Stimulated activated CD4-positive, alpha-beta T cell treated with anti-CD3 and anti-CD28 coated beads, Interleukin-2, amount 100 ng/mL, for 48 hours (primary cell): ENCODE measurements at places on chromosomes 2 and 18.

DNA sequence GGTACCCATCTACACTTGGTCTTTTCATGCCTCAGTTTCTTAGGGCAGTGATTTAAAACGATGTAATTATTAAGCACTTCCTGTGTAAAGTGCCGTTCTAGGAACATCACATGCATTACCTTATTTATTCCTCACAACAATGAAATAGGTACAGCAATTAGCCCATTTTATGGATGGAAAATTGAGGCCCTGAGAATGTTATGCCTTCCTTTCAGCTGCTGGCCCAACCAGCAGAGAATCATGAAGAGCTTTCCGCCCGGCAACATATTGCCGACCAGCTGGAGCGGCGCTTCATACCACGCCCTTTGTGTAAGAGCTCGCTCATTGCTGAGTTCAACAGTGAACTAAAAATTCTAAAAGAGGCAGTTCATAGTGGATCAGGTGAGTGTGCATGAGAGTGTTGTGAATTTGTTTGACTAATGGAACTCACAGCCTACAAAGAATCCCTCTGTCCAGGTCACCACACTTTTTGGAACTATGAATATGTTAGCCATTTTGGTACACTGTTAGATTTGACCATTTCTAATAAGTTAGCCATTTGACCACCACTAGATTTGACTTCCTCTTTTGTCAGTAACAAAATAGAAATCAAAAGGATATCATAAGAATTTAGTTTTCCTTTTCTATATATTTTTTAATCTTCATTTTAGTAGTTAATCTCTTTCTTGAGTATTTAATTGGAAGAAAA lies 25.6 kb upstream of the RPE start:
- DNase-seq: no peak

DNA sequence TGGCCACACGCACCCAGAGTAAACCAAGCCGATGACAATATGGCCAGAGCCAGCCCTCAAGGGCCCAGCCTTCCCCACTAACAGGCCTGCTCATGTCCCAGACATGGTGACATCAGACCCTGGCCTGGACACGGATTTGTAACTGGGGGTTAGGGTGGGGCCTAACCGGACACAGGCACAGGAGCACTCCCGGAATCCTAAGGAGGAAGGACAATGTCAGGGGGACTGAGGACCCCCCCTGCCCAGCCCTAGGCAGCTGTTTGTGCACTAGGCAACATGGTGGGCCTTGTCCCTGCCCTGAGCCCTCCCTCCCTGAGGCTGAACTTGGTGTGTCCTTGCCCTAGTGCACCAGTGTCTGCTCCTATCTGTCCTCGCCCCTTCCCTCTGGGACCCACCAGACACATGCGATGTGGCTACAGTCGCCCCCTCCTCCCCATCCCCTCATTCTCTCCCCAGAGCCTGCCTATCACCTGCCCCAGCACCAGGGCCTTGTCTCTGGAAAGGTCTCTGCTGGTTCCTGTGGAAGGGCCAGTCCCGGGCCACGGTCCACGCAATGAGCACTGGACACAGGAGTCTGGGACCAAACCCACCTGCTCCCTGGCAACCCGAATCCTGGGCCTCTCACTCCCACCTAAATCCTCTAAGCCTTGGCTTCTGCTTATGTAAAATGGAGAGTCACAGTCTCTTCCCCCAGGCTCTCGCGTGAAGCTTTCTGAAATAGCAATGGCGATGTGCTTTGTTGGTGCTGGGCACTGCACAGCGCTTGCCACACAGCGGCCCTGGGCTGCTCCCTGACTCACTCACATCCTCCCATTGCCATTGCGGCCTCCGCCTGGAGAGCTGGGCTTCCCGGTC lies 76.5 kb upstream of the RAB6C start:
- DNase-seq: no peak

DNA sequence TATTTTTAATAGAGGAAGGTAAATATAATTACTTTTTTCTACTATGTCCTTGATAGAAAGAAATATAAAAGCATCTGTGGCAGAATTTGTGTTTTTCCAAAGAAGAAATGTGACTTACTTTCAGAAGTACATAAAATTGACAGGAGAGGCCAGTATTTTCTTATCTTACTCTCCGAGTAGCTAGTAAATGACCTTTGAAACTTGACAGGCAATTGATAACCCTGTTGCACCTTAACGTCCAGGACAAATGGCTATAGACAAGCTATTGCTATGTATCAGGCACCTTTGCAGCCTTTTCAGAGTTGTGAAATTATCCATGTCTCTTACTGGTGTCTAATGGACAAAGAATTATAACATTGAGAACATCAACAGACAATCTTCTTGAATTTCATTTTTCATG lies 63.0 kb upstream of the TNFRSF11A start:
- no peak for DNase-seq

DNA sequence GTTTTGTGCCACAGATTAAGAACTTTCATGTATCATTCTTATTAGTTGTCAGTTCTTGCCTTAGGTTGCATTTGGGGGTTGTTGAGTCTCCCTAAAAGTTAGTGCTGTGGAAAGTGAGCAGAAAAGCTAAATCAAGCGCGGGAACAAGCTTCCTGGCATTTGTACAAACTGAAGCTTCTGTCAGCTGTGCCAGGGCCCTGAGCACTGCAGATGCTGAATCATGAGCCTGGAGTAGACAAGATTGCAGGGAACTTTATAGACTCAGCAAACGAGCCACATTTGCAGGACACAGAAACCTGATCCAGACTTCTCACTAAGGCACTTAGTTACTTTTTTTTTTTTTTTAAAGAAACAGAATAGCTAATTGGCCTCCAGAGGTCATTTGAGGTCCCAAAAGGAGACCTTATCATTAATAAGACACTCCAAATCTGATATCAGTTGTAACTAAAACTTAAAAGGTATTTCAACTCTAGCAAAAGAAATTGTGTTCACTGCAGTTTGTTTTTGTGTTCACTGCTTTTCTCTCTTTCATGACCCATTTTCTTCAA lies 88.7 kb downstream of the ADAM23 start:
- DNase-seq: no peak

- no peak for DNase-seq
Observed at GRCh38 chr18:48893061-48893607, 57.6 kb downstream of the SMAD7 start.

GRCh38 chr2:105401867-105402266 lies 3.0 kb upstream of the FHL2 start:
- no peak for DNase-seq

DNA sequence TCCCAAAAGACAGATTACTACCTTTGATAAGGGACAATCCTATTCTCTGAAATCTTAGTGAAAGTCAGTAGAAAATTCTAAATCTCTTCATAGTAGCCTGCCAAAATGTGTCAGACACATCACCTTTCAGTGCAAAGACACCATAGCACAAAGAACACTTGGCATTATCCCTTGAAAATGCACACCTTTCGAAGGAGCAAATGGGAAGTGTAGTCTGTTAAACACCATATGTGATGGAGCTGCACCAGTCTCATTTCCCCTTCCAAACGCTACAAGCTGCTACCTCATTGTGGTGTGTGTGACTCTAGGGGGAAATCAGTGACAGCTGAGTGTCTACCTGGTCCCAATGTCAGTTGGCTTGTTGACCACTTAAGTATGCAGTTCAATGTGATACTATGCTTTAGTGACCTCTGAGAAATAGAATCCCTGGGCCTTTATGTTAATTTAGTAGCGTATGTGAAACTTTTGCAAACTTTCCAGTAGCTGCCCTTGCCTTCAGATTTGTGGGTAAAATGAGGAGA lies 551.7 kb downstream of the ARHGAP15 start:
- no peak for DNase-seq

GRCh38 chr2:216936954-216937357 lies 77.1 kb upstream of the TNP1 start:
- DNase-seq: no peak

DNA sequence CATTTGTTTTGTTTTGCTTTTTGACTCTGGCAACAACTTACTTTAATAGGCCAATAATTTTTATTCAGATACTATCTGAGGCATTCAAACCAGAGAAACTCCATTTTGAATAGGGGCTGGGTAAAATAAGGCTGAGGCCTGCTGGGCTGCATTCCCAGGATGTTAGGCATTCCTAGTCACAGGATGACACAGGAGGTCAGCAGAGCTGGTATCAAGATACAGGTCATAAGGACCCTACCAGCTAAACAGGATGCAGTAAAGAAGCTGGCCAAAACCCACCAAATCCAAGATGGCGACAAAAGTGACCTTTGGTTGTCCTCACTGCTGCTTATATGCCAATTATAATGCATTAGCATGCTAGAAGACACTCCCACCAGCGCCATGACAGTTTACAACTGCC lies 102.2 kb upstream of the XPO1 start:
- DNase-seq: no peak

- no peak for DNase-seq
Observed at GRCh38 chr2:172554352-172555271, 1.3 kb upstream of the PDK1 start.

- DNase-seq: no peak
Observed at GRCh38 chr2:84899304-84900204, 5.9 kb upstream of the TMSB10 start.

DNA sequence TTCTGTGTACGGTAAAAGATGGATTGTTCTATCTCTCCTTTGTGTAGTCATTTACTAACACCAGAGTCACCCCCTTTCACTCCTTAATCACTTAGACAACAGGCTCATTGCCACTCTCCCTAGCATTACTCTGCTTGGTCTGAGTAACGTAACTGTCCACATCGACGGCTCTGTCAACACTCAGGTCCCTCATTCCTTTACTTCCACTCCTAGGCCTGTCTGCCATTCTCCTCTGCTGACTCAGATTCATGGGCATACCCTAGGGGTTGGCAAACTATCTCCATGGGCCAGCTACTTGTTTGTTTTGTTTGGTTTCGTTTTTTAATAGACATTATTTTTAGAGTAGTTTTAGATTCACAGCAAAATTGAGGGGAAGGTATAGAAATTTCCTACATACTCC lies 243.9 kb downstream of the NR4A2 start:
- no peak for DNase-seq

DNA sequence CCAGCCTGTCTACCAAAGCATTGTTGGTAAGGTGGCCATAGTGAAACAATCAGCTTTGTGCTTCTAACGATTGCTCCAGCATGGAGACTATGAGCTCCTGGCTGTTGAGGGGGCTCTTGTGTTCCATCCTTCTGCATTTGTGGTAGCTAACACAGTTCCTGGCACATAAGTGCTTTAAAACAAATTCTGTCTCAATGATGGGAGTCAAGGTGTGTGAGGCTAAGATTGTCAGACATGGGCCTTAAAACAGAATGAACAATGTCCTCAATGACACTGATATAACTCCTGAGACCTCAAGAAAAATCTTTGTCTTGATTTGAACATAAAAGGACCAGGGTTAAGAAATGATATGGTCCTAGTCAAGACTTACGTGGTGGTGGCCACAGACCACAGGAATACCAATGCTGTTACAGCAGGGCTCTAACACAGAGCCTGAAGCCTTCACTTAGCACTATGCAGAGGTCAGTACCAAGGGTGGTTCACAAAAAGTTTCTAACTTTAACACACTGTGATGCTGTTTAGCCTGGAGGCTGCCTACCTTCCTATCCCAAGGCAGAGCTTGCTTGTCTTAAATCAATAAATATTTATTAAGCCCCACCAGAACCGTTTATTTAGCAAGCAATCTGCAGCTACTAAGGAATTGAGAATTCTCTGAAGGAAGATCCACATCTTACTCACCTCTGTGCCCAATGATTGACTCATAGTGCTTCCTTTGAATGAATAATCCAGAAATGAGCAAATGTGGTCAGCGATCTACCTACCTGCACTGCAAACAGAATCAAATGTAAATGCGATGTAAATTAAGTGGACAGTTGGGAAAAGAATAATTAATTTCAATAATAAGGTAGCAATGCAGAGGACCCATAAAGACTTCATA lies 35.1 kb downstream of the EVA1A start:
- DNase-seq: no peak

GRCh38 chr2:212665948-212666347 lies 127.3 kb upstream of the ERBB4 start:
- no peak for DNase-seq

- DNase-seq: no peak
Observed at GRCh38 chr2:14422426-14422825, 210.1 kb upstream of the LRATD1 start.

DNA sequence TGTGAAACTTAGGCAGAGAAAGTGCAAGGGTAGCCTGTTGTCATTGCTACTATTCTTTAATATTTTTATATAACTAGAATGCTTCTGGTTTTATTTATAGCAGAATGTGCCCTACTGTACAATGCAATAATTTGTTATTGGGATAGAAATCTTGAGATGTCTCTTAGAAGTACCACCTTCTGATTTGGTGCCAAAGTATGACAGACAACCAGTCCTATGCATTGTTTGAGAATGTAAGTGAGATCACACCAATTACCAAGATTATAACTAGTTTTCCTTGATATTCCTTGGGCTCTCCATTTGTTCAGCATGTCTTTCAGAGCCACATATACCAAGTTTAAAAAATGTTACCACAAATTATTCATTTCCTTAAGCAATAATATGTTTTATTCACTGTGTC lies 399.7 kb downstream of the CPS1 start:
- DNase-seq: no peak

DNA sequence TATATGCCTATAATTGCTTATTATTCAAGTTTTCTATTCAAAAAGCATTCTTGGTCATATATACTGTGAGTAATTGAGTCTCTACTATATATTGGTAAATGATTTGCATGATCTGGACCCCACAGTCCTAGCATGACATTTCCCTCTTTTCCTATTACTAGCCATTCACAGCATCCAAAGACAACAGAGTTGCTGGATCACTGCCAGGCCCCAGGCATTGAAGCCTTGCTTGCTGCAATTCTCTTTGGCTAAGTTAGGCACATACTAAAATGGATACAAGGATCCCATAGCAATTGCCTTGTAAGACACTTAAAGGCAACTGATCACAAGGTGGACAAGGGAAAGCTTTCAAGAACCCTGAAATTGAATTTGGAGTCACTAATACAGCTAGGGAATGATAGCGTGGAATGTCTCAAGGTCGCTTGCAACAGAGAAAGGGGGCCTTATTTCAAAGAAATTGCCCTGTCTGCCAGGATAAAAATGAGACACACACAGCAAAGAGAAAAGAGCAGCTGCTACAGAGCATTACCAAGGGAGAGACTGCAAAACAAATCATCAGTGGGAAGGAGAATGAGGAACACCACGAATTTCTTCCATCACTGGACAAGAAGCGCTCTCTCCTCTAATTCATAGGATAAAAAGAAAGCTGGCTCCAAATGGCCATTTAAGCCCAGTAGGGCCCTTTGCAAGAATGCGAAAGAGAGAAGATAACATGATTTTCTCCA lies 77.1 kb upstream of the EPHA4 start:
- DNase-seq: no peak

DNA sequence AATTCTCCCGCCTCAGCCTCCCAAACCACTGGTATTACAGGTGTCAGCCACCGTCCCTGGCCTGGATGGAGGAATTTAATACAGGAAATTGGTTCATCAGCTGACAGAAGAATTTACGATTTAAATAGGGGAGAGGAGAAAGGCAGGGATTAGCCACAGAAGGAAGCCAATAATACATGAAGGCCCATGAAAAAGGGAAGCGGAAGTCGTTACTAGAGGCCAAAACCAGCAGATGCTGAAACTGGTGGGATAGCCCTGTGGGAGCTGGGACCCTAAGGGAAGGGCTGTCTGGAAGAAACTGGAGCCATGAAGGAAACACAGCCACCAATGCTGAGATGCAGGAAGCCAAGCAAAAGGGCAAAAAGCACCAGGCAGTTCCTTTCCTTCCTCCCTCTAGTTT lies 163.7 kb upstream of the RMP24 start:
- no peak for DNase-seq
